T1000 (cell line): ENCODE measurements at places on chromosomes 4 and X.

- DNase-seq = no peak
Observed at GRCh38 chr4:178970433-178971140, 1528.3 kb upstream of the AGA start.

- DNase-seq = no peak
Observed at GRCh38 chrX:489820-490219, 103.1 kb upstream of the PPP2R3B start.

DNA sequence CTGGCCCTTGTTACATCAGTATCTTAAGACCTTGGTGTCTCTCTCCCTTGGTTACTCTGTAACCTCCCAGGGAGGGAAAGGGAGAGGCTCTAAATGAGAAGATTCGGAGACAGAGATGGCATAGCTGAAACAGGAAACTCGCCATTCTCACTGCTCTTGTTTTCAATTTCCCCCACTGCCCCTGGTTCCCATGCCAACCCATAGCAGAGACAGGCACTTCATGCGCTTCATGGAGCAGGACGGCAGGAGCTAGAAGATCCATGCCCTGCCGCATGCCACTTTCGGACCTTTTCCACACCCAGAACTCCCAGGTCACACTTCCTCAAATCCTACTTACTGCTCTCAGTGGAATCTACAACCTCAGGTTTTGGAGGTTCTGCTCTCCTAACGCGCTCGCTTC is 3.1 kb downstream of the ZMYM3 start:
- DNase-seq = no peak

GRCh38 chr4:168892475-168892874 is 117.6 kb downstream of the CBR4 start:
- no peak for DNase-seq

- DNase-seq = no peak
Observed at GRCh38 chr4:104860238-104861123, 286.2 kb upstream of the TET2 start.
